ENCODE measurements at places on chromosomes 7 and 10. TPM values are rescaled to one million over a fixed set of nuclear protein-coding genes. Genes with fewer than 3 reads are reported as not detected.

The PLAC9 gene
- 2.7 TPM for total RNA-seq

The SAP25 gene
- total RNA-seq: 0.39 TPM

The CAMK2B gene
- total RNA-seq: 2.7 TPM

The GSTO2 gene
- 13.8 TPM for total RNA-seq

The C1QL3 gene
- not detected for total RNA-seq

The IMPDH1 gene
- total RNA-seq: 20.1 TPM

DNA sequence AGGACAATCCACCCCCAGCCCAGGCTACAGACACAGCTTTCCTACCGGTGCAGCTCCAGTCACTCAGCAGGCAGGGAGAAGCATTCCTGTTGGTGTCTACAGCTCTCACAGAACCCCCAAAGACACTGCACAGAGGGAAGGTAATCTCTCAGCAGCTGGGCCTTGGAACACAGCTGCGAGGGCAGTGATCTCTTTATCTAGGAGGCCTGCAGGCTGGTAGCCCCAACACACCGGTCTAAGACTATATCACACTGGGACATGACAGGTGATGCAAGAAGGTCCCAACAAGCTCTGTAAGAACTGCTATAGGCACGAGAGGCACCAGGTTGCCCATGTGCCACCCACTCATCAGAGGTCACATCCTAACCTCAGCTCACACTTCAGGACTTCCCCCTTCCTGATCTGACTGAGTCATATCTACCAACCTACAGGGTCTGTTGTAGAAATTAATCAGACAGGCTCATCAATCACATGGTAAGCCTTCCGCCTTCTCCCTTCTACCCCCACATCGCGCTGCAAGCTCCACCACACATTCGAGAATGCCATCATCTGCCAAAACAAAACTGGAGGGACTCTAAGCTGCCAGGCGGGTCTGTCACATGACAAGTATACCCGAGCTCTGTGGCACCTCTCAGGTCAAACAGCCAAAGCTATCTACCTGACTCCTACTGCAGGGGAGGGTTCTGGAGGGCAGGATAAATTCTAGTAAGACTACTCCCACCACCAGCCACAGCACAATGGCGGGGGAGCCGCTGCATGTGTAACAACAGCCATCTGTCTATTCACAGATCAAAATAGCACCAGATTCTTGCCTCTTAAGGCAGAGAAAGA, 26.1 kb downstream of the FAM53B start:
- no peak for DNase-seq

GRCh38 chr7:125126376-125126775, 196.8 kb upstream of the POT1 start:
- DNase-seq: no peak

DNA sequence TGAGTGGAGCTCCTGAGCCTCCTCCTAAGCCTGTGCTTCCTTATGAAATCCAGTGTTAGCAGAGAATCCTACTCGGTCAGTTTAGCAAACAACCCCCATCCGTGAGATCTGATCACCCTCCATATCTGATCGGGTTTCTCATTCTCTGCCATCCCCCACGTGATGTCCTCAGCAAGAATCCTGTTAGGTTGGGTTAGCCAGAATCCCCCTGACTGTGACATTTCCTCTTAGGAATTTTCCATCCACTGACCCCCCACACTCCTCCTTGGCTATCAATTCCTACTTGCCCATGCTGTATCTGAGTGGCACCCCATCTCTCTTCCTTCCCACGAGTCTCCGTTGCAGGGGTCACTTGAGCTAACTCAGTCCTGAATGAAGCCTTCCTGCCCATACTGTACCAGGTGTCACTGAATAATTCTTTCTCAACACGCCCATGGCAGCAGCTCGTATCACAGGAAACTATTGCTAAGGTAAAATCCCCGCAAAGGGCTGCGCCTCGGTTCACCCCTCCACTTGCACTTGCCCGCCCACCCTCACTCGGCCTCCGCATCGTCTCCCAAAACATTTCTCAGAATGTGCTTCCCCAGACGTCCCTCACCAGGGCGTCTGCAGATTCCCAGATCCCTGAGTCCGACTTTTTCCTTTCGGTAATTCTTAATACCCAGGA, 44.1 kb downstream of the MYOF start:
- no peak for DNase-seq

GRCh38 chr7:55964261-55965099, at the start of gene NIPSNAP2:
TSS of gene NIPSNAP2 (plus strand) at chr7:55964585. CDS start at chr7:55964610, 25 bp downstream.
- DNase-seq: peak; percentile 90

DNA sequence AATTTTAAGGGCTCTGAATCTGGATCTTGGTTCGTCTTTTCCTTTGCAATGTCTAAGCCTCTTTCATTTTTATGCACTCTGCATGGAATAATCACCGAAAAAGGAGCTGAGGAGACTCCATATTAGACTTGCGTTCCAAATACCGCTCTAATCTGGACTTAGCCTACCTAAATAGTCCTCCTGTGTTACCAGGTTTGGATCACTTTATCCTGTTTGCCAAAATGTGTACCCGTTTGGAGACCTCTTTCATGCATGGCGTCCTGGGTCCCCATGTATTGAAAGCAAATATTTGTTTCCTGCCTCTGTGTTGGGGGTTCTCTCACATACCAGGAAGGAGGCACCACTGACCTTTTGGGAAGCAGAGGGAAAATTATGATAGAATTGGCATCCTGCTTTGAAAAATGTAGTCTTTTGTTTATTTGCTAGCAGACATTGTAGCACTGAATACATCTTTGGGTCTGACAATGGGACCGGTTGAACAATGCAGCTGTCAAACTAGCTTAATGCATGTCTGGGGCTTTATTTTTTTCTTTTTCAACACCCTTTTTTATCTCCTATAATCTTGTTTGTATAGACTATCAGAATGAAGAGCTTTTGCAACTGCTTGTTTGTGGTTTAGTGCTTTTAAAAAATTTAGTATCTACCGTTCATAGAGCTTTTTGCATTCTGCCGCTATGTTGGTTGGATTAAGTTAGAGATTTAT, 11.8 kb upstream of the CELF2 start:
- no peak for DNase-seq

GRCh38 chr10:126421756-126422256, 33.5 kb upstream of the ADAM12 start:
- DNase-seq: no peak

DNA sequence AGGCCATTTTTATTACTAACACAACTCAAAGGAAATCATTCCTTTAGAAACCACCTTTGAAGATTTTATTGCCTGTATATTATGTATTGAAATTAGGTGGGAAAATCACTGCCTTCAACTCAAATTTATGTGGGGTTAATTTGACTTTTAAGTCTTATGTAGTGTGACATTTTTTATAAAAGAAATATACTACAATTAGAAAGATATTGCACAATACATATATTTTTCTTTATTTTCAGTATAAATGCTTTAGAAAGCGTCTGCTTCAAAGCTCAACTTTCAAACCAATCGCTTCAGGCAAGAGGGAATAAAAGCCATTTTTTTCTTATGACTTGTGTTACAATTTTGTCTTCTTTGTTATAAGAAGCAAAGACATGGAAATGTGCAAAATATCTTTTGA, 337.4 kb upstream of the ZWINT start:
- no peak for DNase-seq

- no peak for DNase-seq
Measured at GRCh38 chr10:36053775-36054174, 411.7 kb upstream of the FZD8 start.

- no peak for DNase-seq
Measured at GRCh38 chr10:26491934-26492333, 53.8 kb downstream of the APBB1IP start.

GRCh38 chr7:34759477-34760125, 101.6 kb downstream of the NPSR1 start:
- no peak for DNase-seq
